Activated T-helper 2 cell treated with anti-CD3 and anti-CD28 coated beads, Interferon-gamma antibody, Interleukin-2, Interleukin-4, amounts not matched to agents 10 μg/mL and 5 μg/mL and 100 μg/mL, durations not matched to agents 14 hours and 24 hours and 36 hours (primary cell): ENCODE measurements at places on chromosomes 4 and X. TPM values are rescaled to one million over a fixed set of nuclear protein-coding genes. Genes with fewer than 3 reads are reported as not detected.

TIGD4 gene
- 0.23 and 0.28 TPM in 2 replicates for total RNA-seq

FHIP1A gene
- not detected in 2 replicates for total RNA-seq

RTL5 gene
- total RNA-seq, result 0.23 and 0.25 TPM in 2 replicates

MEPE gene
- not detected in 2 replicates for total RNA-seq

POU3F4 gene
- not detected in 2 replicates for total RNA-seq

ITM2A gene
- total RNA-seq, result 138 and 142 TPM in 2 replicates

GPR78 gene
- not detected in 2 replicates for total RNA-seq

RBM47 gene
- 32.9 and 34.8 TPM in 2 replicates for total RNA-seq

AREG gene
- total RNA-seq, result 1.3 and 1.7 TPM in 2 replicates

NSG1 gene
- not detected in 2 replicates for total RNA-seq

MAMLD1 gene
- total RNA-seq, result 12.9 and 18.4 TPM in 2 replicates

USP17L13 gene
- not detected in 2 replicates for total RNA-seq

BANK1 gene
- 0.14 and 0.16 TPM in 2 replicates for total RNA-seq

VEGFD gene
- not detected in 2 replicates for total RNA-seq
